Stimulated activated CD4-positive, alpha-beta T cell treated with anti-CD3 and anti-CD28 coated beads, Interleukin-1b, Interleukin-23, amount 100 ng/mL, for 24 hours (primary cell): ENCODE measurements at places on chromosomes 12 and 14.

- DNase-seq: no peak
These were observed 28.6 kb upstream of the EMP1 start for GRCh38 chr12:13167906-13168305.

DNA sequence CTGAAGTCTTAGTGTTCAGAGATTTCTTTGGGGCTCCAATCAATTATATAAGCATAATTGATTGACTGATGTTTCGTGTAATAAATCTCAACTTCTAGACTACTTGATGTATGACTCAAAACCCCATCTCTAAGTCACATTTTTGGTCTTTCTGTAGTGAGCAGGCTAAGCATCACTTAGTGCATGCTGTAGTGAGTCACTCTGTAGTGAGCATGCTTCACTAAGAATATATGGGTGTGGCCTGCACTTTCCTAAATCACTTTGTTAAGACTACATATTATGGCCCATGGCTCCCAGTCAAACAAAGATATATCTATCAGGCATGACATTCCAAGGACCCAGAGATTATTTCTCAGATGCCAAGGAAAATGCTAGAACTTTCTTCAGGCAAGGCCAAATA, 909.4 kb upstream of the LRFN5 start:
- DNase-seq: no peak

- DNase-seq: no peak
These were observed 46.1 kb downstream of the INTS13 start for GRCh38 chr12:26891704-26892103.

DNA sequence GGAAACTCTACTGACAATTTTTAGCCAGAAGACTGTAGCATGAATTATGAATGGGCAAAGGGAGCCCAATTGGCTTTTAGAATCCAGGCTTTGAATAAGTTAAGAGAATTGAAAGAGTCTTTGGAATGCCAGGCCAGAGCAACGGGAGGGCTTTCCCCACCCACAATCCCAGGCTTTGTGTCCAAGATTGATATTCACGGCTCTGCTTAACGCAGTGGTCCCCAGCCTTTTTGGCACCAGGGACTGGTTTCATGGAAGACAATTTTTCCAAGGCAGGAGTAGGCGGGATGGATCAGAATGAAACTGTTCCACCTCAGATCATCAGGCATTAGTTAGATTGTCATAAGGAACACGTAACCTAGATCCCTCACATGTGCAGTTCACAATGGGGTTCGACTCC, 79.6 kb downstream of the EPS8 start:
- DNase-seq: no peak

DNA sequence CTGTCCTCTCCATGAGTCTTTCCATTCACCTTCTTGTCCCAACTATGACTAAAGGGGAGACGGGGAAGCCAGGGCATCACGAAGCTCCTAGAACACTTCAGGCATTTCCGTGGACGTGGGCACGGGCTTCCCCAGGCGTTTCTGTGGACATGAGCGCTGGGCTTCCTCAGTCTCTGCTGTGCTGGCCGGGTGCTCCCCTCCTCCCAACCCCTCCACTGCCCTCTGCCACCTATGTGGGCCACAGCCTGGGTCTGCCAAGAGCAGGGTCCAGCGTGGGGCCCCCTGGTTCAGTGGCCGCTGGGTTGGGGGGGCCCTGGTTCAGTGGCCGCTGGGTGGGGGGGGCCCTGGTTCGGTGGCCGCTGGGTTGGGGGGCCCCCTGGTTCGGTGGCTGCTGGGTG, 14.8 kb downstream of the HIP1R start:
- DNase-seq: no peak
